ENCODE measurements at places on chromosomes 6 and 20.
A peak's percentile ranks its signal among the peaks of the same experiment; 100 is the strongest.

DNA sequence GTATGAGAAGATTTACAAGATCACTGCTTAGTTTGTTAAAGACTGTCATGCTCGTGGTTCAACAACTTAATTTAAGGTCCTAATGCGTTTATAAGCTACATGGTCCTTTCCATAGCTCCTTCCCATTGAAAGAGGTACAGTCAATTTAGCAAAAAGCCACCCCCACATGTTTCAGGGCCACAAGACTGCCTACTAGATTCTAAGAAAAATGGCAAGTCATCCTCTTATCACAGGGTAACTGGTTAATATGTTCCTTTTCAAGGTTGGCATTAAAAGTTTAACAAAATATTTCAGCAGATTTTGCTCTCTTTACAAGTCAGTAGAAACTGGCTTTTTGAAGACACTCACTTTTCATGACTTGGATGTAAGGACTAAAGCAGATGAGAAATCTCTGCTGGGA, 15.7 kb downstream of the GSTA3 start:
- no peak for DNase-seq

DNA sequence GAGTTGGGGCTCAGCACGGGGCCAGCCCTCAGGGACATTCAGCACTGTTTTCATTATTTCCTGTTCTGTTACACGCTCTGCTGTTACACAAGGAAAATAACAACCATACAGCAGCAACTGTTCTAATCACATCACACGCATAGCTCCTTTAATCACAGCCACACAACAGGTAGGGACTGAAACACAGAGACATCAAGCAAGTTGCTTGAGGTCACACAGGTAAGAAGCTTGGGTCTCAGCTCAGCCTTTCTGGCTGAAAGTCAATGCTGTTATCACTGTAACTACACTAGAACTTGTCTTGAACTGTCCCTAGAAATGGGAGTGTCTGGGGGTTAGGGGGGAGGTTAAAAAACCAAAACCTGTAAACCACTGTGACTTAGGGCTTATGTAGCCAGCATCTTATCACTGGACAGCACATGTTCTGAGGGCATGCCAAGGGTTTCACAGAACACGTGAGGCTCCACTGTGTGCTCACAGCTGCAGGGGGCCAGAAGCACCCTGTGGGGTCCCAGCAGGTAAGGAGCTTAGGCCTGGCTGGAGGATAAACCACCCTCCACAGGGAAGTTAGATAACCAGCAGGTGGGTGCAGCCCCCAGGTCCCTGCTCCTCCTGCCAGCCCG, 146.0 kb downstream of the EYA2 start:
- no peak for DNase-seq

DNA sequence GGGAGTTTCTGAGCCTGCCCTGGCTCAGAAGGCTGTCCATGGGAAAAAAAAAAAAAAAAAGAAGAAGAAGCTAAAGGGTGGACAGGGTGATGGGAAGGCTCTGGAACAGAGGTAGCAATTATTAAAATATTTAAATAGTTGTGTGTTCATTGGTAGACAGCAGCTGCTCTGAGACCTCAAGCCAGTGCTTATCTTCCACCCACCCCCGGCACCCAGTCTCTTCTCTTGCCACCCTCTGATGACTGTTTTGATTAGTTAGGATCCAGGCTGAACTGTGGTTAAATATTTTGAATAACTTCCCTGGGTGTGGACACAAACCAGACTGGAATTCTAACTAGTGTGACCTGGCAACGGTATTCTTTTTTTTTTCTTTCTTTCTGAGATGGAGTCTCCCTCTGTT, 16.9 kb upstream of the SRSF3 start:
- DNase-seq = no peak

DNA sequence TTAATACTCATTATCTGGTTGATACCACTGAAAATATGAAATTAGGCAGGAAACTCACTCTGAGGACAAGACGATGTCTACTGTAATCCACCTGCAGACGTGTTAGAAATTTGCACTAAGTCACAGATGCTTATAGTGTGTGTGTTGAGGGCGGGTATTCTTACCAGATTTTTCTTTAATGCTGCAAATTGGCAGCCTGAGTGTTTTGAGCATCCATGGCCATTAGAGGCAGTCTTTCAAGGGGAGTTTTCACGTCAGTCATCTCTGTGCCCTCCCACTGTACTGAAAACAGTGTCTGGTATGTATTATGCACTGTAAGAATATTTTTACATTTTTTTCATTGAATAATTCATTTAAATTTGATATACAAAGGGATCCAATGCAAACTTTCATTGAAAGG, 266.5 kb upstream of the QKI start:
- no peak for DNase-seq

DNA sequence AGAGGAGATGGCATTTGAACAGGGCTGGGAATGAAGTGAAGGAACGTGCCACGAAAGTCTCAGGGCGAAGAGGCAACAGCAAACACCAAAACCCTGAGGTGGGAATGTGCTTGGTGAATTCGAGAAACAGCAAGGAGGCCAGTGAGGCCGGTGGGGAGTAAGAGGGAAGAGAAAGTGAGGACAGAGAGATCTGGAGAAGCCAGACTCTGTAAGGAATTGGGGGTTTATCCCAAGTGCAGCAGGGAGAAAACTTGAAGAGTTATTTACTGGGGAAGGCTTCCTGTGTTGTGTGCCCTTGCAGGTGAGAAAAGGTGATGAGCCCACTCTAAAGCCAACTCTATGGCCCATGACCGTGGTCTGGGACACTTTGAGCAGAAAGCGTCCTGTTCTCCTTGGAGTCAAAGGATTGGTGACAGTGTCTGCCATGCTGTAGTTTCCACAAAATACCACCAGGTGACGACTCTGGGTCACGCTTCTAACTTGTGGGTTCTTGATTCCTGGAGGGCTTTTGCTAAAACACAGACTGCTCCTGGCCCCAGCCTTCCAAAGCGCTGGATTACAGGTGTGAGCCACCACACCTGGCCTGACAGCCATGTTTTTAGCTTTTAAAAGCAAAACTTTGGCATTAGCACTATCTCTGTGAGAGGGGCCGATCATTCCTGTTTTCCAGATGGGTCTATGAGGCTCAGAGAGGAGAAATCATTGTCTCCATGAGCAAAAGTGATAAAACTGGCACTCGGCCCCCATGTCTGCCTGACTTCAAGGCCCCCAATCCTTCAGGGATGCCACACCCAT, 18.0 kb upstream of the CSNK2A1 start:
- peak; percentile 73 for DNase-seq

DNA sequence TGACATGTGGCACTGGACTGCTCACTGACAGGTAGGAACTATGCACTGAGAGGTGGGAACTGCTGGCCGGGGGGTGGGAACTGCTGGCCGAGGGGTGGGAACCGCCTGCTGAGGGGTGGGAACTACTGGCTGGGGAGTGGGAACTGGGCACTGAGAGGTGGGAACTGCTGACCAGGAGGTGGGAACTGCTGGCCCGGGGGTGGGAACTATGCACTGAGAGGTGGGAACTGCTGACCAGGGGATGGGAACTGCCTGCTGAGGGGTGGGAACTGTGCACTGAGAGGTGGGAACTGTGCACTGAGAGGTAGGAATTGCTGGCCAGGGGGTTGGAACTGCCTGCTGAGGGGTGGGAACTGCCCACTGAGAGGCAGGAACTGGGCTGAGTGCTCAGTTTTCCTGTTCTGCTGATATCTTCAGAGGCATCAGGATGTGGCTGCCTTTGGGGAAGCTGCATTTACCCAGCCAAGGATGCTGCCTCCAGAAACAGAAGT, 90.2 kb downstream of the THBS2 start:
- peak; percentile 10 for DNase-seq
